ENCODE measurements at places on chromosomes 3 and 15.
A peak's percentile ranks its signal among the peaks of the same experiment; 100 is the strongest.

DNA sequence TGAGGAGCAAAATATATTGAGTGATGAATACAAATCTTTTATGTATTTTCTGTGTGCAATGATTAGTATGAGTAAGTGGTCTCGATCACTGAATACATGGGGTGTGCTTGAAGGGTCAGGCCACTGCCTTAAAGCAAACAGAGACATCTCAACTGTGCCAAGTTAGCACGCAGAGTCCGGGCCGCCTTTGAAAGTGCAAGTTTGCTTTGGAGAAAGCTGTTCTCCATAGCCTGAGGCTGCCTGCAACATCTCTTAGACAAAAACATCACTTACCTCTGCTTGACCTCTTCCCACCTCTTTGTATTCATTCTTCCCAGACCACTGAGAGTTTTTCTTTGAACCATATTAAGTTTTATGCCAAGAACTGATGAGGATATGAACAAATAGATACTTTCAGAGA lies 267.0 kb downstream of the ZBTB20 start:
- DNase-seq, result no peak

- DNase-seq, result no peak
These were observed 15.2 kb downstream of the PRICKLE2 start for GRCh38 chr3:64209866-64210621.

DNA sequence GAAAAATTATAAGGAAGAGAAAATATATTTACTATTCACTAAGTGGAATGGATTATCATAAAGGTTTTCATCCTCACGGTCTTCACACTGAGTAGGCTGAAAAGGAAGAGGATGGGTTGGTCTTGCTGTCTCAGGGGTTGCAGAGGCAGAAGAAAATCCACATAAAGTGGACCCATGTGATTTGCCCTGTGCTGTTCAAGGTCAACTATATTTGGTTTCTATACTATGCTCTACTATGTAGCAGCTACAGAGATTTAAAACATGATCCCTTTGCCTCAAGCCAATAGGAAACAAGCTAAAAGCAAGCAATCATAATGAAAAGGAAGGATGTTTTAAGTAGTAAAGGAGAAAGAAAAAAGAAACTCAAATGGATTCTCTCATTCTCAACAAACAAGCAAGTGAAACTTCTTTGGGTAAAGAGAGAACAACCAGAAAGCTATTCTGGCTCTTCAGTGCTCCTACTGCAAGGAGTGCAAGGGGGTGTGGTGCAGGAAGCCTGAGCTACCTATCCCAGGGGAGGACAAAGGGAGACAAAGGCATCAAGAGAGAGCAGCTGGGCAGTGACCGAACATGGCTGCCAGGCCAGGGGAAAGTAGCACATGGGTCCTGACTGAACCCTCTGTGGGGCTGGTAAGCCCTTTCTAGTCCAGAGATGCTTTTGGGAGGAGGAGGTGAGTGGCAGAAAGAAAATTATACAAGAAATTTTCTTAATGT lies 35.9 kb downstream of the SFMBT1 start:
- DNase-seq, result no peak

- DNase-seq, result peak; percentile 36
These were observed 176.9 kb upstream of the LMCD1 start for GRCh38 chr3:8324747-8325146.

GRCh38 chr15:90174140-90174875 lies 26.8 kb upstream of the SEMA4B start:
- DNase-seq, result no peak

DNA sequence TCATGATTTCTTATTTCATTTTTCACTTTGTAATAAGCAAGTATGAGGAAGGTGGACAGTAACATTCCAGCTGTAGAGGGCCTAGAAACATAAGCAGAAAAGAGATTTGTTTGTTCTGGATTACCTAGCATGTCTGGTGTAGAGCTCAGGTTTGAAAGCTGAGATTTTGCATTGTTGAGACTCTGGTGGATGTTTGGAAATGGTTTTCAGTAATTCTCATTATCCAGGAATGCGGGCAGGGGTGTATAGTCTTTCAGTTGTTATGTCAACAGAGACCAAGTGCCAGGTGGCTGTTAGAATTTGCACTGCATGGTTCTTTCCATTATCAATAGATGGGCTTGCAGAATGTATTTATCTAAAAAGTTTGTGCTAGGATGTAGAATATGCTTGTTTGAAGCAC lies 10.9 kb downstream of the GPD1L start:
- no peak for DNase-seq

DNA sequence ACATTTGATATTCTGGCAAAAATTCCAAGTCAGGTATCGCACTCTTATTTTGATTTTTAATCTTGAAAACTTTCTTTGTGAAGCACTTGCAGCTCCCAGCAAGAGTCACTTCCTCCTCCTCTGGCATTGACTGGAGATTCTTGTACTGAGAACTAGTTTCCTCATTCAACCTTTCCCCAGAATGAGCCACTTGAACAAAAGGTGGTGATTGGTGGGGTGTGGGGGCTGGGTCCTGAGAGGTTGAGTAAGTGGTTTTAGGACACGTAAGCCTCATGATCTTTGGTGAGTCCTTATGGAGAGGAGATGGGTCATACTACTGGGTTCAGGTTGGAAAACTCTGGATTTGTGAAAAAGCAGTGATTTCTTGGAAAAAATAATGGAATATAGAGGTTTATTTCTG lies 32.3 kb upstream of the ONECUT1 start:
- no peak for DNase-seq

DNA sequence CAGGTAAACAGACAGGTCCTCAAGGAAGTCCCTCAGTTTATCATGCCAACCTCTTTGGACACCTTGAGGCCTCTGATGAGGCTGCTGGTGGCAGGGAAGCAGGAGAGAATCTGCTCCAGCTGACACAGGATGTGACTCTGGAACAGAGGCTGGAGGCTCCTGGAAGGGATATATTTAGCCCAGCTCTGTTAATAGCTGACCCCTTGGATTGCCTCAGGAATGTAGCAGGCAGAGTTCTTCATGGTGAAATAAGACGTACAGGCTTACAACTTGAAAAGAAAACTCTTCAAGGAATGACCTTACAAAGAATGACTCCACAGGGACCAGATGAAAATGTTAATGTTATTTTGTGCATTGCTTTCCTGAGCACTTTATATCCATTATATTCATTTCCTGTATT lies 90.5 kb downstream of the AQP9 start:
- no peak for DNase-seq

DNA sequence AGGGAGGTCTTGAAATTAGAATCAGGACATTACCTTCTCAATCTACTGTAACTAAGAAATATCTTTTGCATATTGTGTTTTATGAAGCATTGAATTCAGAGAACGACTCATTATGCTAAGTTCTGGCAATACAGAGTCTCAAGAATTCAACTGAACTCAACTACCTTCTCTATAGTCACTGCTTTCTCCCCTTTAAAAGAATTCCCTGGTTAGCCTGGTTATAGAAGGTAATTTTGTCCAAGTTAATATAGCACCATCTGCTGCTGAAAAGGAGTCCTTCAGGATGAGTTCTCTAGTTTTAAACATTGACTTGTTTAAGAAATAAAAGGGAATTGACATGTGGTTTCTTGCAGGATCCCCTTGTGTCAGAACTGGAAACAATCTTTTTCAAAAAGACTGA lies 60.2 kb downstream of the IL16 start:
- DNase-seq, result no peak

DNA sequence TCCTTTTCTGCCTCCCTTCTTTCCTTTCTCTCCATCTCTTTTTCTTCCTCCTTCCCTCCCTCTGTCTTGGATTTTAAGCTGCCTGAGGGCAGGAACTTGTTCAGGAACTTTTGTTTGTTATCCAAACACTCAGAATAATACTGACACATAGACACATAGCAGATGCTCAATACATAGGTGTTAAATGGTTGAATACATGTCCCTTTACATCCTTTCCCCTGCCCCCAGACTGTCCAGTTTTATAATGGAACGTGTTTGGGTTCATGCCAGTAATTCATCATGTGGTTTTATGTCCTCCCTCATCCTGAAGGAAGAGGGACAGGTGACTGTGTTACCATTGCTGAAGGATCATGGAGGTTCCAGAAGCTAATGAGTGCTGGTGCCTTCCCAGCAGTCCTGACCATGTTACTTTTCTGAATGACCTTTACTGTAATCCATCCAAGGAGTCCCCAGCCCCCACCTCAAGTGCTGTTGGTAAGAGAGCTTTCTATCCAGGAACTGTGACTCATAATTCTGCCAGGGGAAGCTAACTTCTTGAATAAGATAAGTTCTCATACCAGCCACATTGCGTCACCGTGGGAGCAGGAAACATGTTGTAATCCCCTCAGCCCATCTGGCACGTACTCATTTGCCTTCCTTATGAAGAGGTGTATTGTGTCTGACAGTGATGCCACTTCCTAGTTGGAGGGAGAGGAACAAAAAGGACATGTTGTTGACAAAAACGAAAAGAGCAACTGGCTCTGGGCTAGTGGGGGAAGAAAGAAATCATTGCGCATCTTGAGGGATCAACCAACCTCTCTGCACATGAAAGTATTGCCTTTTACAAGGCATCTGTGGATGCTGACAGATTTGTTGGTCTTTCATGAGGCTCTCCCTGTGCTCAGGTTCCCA lies 52.4 kb downstream of the IL1RAP start:
- DNase-seq, result peak; percentile 34

- DNase-seq, result no peak
These were observed 11.7 kb downstream of the CHDH start for GRCh38 chr3:53834429-53835095.

- DNase-seq, result no peak
These were observed 1214.8 kb downstream of the NSUN3 start for GRCh38 chr3:95277613-95278012.

DNA sequence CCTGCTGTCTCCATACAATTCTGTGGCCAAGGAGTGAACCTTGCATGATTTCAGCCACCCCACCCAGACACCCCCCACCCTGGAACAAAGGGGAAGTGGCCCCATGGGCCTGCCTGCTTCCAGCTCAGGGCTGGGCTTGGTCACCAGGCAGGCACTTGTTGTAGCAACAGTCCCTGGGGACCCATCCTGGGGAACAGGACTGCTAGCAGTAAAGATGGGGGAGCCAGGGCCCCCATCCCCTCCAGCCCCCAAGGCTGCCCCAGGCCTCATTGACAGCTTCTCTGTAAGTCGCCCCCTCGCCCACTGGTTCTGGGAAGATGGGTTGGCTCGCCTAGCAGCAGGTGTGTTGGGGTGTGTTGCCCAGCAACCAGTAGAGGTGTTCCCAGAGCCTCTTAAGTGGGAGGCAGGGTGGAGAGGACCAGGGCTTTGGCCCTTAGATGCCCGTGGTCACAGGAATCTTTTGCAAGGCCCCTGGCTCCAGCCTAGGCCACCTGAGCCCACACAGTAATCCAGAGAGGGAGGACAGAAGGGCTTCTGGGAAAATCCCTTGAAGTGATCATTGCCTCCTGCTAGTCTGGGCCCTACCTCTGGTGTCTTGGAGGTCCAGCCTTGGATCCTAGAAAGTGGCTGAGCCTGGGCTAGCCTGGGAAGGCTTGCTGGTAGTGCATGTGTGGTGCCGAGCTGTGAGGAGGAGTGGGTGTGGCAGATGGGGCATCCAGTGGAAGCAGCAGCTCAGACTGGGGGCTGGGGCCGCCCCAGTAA lies 48.9 kb downstream of the CYP11A1 start:
- DNase-seq, result no peak

GRCh38 chr3:27596334-27596841 lies 112.2 kb upstream of the SLC4A7 start:
- peak; percentile 12 for DNase-seq

- no peak for DNase-seq
These were observed 396.3 kb downstream of the LSAMP start for GRCh38 chr3:116048991-116049390.

DNA sequence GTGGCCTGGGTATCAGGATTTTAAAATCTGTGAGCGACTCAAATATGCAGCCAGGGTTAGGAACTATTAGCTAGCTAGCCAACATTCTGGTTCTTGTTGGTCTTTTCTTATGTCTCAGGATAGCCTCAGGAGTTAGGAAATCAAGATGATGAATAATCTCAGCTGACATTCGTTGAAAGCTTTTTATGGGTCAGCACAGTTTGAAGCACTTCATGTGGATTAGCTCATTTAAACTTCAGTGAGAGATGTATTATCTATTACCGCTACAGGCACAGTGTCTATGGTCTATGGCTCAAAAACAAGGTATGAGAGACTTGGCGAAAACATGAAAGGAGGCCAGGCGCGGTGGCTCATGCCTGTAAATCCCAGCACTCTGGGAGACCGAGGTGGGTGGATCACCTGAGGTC lies 187.5 kb upstream of the THRB start:
- DNase-seq, result no peak

GRCh38 chr15:89972085-89972484 lies 29.0 kb upstream of the ZNF710 start:
- no peak for DNase-seq

GRCh38 chr3:124777762-124778470 lies 47.7 kb downstream of the UMPS start:
- DNase-seq, result no peak

DNA sequence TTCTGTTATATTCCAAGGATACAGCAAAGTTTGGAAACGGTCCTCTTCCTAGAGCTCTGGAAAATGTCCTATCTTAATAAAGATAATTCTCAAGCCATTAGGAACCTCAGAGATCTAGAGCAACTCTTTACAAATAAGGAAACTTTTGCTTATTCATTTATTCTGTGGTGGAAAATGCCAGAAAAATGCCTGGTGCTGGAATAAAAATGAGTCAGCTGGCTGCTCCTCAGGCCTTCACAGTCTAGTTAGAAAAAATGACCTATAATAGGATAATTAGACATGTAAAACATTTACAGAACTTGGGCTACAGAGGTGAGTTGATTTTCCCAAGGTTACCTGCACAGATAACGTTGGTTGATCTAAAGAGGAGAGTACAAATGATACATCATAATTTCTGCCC lies 372.5 kb downstream of the NLGN1 start:
- no peak for DNase-seq

DNA sequence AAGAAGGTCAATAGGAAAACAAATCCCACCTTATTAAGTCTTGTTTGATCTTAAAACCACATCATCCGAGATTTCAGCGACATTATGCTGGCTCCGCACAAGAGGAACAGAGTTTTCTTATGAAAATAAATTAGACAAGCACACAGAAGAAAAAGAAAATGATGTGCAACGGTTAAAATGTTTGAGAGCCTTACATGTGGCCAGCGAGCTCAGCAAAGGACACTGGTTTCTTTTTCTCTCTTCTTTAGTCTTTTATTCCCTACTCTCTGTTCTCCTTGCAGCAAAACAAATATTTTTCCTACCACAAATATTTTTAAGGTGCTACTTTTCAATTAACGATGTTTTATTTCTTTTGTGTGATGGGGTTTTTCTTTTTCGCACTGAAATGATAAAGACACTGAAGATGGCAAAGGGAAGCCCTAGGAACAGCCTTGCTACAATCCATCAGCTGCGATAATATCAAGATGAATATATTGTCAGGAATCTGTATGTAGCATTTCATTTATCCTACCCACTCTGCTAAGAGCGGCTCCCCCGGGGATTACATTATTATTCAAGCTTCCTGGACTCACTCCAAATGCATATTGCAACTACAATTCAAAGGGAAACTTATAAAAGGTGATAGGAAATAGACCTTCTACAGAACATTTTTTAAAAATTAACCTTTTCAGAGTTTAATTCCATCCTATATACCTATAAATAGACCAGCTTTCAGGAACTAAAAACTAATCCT lies 72.9 kb downstream of the ANXA2 start:
- DNase-seq, result no peak

DNA sequence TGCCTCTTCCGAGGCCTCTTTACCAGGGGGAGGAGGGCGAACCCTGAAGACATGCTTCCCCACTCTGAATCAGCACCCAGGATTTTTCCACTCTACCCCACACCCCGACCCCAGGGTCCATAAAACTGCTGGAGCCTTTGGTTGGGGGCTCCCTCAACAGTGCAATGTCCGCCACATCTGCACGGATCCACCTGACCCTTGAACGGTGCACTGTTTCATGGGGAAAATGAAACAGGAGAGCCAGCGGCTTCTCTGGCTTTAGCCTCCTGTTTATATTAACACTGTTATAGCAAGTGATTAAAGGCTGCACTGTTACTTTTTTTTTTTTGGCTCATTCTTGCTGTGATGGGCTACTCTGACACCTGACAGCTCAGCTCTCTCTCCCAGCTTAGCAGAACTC lies 124.1 kb upstream of the DLG1 start:
- DNase-seq, result no peak
